Posterior vena cava (tissue), 2 donors: ENCODE measurements at places on chromosomes 5 and 9. TPM values are rescaled to one million over a fixed set of nuclear protein-coding genes. Genes with fewer than 3 reads are reported as not detected.

C9orf50 gene
- total RNA-seq, result not detected

GRCh38 chr5:96660971-96661854 lies 963 bp upstream of the CAST start:
- DNase-seq, result no peak

GRCh38 chr9:100573655-100574260 lies 4.1 kb upstream of the CAVIN4 start:
- no peak for DNase-seq

DNA sequence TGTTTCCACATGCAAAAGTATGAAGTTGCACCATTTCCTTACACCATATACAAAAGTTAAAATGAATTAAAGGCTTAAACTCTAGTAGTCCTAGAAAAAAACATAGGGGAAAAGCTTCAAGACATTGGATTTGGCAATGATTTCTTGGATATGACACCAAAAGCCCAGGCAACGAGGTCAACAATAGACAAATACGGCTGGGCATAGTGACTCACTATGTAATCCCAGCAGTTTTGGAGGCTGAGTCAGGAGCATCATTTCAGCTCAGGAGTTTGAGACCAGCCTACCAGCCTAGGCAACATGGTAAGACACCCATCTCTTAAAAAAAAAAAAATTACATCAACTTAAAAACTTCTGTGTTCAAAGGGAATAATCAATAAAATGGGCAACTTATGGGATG lies 30.9 kb upstream of the SREK1 start:
- no peak for DNase-seq

- DNase-seq, result no peak
These were observed 27.7 kb downstream of the RANBP3L start for GRCh38 chr5:36273809-36274526.

DNA sequence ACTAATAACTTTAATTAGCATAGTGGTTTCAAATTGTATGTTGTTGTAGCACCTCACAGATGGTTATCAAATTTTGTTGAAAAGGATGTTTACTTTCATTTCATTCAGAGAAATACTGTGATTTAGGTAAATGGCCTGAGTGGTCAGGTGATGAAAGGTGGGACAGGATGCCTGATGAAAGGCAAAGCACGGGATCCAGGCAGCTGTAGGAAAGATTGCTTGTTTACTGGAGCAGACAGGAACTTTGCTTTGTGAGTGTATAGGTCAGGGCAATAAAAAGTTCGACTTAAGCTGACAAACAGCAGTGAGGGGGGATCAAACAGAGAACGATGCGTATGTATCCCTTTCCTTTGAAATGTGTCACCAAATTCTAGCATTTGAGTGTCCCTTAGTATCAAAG lies 19.0 kb downstream of the KIAA1958 start:
- no peak for DNase-seq

GDNF gene
- total RNA-seq, result 0.28 TPM

SLC30A5 gene
- total RNA-seq, result 43.7 TPM

PCDHGA7 gene
- total RNA-seq, result 4.0 TPM

HSPB3 gene
- 25.5 TPM for total RNA-seq

PIP5KL1 gene
- 1.3 TPM for total RNA-seq

GRCh38 chr5:14256026-14256690 lies 113.0 kb downstream of the TRIO start:
- no peak for DNase-seq

- DNase-seq, result no peak
These were observed 65.9 kb downstream of the HABP4 start for GRCh38 chr9:96515621-96516470.

- DNase-seq, result no peak
These were observed 2.7 kb upstream of the MLLT3 start for GRCh38 chr9:20625003-20625349.

- no peak for DNase-seq
These were observed 103.1 kb upstream of the TXNDC8 start for GRCh38 chr9:110440796-110441195.

ARL14EPL gene
- total RNA-seq, result not detected

MYOT gene
- total RNA-seq, result 3.1 TPM

GPSM1 gene
- 13.8 TPM for total RNA-seq

WHRN gene
- 2.5 TPM for total RNA-seq
